T-helper 1 cell (primary cell): ENCODE measurements at places on chromosomes 5 and 9.

DNA sequence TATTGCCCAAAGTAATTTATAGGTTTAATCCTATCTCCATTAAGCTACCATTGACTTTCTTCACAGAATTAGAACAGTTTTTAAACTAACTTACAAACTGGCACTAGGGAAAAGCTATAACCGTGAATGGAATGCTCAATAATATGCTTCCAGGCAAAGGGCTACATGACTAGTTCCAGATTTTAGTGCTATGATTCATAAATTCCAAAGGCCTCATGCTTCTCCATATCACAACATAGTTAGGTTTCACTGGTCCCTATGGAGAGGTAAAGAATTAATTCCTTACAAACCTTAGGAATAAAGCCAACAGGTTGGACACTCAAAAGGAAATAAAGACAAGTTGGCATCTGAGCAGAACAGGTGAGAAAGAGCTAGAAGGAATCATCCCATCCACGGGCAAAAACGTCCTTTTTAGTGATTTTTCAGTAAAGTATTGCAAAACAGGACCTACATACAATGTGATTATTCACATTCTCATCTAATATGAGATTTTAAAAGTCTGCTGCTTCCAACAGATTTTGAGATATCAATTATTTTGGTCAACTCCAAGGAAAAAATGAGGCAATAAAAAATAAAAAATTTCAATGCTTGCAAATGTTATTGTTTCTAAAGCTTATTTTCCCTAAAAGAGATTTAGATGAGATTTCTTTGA, 97.0 kb upstream of the TARS1 start:
- DNase-seq: no peak

DNA sequence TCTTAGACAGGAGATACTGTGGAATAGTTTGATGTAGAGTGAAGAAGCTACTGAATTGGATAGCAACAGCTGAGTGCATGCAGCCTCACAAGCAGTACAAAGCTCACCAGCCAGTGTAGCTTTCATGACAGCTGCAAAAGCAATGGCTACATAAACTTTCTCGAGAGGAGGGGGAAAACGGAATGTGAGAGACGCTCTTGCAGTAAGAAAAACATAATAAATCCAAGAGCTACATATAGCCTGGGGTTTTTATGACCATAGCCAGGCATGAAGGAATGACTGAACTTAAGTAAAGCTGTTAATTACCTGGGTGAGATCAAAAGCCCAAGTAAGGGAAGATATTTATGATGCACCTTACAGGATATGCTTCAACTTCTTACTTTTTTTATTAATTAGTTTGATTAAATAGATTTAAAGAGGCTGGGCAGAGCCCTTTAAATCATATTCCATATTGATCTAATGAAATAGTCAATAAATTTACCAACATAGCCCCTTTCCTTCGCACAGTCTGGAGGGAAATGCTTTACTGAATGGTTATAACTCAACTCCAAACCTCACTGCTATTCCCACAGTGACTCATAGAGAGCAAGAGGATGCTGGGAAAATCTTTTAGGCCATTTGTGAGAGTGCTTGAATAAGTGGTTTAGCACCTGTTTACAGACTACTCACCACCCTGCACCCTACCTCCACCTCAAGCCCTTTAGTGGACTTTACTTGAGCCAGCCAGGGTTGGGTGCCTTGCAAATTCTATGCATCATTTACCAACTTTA, 407.2 kb upstream of the CLINT1 start:
- DNase-seq: no peak

DNA sequence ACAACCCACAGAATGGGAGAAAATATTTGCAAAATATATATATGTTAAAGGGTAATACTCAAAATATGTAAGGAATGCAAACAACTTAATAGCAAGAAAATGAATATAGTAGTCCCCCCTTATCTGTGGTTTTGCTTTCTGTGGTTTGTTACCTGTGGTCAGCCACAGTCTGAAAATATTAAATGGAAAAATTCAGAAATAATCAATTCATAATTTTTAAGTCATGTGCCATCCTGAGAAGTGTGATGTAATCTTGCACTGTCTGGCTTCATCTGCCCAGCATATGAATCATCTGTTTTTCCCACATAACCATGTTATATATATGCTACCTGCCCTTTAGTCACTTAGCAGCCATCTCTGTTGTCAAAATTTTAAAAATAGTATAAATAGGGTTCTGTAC, 11.7 kb downstream of the CER1 start:
- DNase-seq: no peak

DNA sequence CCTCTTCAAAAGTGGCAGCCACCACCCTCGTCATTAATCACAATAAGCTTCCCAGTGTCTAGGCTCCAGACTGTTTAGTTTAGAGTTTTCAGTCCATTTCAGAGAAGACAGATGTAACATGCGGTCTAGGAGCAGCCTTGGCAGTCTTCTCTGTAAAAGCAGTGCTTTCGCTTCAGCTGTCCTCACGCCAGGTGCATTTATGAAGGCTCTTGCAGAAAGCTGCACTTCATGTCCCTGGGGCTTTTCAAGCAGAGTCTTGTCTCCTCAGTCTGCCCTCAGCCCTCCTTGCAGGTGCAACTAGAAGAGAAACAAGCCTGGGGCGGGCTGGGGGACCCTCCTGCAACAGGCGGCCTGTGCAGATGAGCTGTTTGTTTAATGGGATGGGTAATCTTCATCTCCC, 281.9 kb downstream of the DRD1 start:
- DNase-seq: no peak

DNA sequence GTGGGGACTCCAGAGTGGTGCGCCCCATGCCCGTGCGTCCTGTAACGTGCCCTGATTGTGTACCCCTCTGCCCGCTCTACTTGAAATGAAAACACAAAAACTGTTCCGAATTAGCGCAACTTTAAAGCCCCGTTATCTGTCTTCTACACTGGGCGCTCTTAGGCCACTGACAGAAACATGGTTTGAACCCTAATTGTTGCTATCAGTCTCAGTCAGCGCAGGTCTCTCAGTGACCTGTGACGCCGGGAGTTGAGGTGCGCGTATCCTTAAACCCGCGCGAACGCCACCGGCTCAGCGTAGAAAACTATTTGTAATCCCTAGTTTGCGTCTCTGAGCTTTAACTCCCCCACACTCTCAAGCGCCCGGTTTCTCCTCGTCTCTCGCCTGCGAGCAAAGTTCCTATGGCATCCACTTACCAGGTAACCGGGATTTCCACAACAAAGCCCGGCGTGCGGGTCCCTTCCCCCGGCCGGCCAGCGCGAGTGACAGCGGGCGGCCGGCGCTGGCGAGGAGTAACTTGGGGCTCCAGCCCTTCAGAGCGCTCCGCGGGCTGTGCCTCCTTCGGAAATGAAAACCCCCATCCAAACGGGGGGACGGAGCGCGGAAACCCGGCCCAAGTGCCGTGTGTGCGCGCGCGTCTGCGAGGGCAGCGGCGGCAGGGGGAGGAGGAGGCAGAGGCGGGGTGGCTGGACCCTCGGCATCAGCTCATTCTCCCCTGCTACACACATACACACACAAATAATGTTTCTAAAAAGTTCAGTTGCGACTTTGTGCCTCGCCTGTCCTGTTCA, 668 bp downstream of the GLIS3 start:
- no peak for DNase-seq

DNA sequence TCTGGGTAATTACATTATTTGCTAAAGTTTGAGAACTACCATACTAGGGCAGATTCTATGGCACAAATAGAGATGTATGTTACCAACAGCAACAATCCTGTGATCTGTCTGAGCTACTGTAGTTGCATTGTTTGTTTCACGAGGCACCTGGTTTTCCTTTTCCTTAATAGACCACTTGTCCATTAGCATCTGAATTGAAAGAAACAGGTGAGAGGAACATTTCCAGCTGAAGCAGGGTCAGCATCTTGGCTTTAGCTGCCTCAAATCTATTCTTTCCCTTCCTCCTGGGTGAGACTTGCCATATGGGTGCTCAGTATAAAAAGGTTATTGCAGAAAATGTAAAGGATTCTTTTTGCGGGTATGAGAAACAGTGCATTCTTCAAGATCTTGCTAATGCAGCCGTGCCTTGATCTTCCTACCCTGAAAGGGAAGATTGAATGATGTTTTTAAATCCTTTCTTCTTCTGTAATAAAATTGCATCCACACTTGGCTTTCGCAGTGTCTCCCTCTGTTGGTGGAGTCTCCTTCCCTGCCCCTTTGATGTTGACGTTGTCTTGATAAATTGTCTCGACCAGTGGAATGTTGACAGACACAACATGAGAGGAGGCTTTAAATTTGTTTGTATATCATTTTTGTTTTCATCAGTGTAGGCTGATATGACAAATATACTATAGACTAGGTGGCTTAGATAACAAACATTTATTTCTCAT, 118.0 kb upstream of the BRINP1 start:
- DNase-seq: no peak

DNA sequence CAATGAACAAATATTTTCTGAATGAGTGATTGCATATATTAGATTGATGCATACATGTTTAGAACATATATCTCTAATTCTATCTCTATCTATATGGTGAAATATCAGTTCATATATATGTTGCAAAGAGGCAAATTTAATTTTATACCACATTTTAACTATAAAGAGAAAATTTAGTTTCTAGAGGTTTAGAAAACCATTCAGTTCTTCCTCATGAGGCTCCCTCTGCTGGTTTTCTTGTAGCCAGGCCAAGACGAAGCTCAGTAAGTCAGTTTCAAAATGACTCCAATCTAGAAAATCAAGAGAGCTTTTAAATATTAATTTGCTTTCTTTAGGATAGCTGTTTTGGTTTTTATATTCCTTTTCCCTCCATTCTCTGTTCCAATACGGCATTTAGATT, 312.1 kb downstream of the TMEM232 start:
- DNase-seq: no peak

DNA sequence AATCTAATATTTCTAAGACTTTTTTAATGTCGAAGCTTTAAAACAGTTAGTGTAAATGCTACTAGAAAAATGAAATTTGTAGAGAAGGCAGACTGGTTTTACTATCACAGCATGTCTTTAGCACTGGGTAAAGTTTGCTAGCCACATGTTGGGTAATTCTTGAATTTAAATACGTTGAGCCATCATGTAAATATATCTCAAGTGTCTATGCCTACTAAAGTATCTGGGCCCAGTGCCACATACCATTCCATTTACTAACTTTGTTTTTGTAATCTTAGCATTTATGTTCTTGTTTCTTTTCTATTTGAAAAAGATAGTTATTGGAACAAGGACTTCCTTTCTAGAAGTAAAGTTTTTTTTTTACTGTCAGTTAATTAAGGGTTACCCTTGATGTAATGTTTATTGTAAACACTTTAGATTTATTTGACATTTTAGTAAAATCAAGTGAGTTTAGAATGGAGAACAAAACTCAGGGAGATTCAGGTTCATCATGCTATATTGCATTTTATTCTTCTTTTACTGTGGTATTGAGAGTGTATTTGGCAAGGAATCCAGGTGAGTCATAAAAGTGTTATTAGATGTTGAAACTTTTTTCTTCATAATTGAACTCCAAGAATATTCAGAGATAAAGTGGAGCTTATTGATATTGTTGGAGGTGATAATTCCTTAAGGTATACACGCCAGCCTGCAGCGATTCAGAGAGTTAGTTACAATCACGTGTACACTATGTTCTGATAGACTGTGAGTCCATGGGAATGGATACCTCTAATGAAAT, 182.4 kb downstream of the CCDC171 start:
- no peak for DNase-seq

- no peak for DNase-seq
Observed at GRCh38 chr5:148962761-148963324, 100.0 kb downstream of the SH3TC2 start.

DNA sequence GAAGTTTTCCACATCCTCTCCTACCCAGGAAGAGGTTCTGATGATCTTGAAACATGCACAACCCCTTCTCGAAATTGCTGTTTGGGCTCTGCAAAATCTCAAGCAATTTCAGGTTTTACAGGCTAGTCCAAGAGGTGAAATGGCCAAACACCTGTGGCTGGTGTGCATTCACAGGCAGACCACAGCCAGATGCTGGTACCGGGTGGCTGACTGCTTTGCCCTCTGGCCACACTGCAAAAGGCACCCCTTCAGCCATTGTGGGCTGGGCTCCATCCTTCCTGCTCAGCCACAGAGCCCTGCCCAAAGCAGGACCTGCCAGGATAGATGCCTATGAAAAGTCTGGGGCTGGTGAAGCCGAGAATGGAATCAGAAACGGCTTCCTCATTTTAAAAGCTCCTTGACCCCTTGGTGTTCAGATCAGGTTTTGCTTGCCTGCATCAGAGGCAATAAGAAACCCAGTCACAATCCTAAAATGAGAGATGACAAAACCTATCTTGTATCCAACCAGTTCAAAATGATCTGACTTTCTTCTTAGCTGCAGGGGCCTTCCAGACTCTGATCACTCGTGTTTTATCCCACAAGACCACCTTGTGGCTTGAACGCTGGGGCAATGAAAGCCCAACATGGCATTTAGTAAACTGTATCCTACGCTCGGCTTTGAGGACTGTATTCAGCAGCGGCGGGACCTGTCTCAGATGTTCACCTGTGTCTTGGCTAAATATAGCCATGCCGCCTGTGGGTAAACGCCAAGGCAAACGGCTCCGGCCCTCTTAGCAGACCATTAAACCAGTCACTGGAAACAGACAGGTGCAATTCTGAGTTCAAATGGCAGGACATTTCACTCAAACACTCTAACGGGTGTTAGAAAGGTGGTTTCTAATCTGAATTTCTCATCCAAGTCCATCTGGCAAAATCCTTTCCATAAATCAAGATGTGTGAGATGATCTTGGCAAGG, 49.6 kb downstream of the EPB41L4B start:
- no peak for DNase-seq

- no peak for DNase-seq
Observed at GRCh38 chr5:174997688-174998087, 273.3 kb downstream of the MSX2 start.

DNA sequence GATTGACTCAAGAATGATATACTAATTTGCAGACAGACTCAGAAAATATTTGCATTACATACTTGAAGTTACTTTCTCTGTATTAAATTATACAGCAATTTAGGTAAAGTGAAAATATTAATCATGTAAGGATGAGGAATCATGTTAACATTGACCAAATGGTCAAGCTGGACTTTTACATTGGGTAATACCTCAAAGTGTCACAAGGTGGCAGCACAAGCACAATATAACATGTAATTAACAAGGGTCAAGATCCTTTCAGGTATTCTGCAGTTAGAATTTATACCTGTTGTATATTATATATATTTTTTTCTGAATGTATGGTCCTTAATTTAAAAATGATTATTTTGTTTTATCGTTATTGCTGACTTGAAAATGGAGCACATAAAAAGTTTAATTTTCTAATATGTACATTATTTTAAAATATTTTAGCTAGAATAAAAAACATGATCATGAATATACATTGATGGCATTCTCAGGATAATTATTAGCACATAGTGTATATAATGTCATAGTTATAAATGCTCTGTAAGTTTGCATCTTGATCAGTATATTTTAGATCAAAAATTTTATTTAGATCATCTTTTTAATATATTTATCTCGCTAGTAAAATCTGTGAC, 8.6 kb downstream of the HAPLN1 start:
- DNase-seq: no peak

GRCh38 chr9:9924376-9924775, 688.4 kb downstream of the PTPRD start:
- no peak for DNase-seq

DNA sequence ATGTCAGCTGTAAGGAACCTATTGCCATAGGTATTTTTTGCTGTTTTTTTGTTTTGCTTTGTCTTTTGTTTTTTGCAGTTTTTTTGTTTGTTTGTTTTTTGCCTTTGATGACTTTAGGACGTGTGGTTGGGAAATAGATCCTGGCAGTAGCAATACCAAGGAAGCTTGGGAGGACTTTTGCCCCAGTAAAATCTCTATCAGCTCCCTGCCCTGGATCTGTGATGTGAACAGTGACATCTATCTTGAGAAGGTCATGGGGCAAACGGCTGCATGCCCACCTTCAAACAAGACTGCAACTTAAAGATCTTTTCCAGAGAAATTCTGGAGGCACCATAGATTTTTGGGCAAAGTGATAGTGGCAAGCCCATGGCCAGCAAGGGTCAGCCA, 5.4 kb upstream of the ADRA1B start:
- no peak for DNase-seq
